Vagina (tissue), 2 donors: ENCODE measurements at places on chromosomes 4 and X. TPM values are rescaled to one million over a fixed set of nuclear protein-coding genes. Genes with fewer than 3 reads are reported as not detected.

Gene F11
- total RNA-seq, result not detected

Gene FAM184B
- total RNA-seq, result not detected

Gene TLL1
- 7.9 TPM for total RNA-seq

DNA sequence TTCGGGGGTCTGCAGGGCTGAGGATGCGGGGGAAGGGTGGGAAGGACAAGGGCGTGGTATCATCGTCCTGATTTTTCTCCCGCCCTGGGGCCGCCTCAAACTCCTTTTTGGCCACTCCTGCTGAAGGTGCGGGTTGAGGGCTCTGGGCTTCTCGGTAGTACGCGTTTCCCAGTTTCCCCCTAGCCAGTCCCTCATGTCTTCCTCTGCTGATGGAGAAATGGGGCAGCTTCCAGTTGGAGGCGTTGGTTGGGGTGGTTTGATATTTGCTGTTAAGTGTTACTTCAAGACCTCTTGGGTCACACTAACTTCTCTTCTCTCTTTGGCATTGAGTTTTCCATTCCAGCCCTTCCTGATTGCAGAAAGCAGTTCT is 482 bp downstream of the GSTCD start:
- no peak for DNase-seq

Gene DUSP9
- total RNA-seq, result 0.74 TPM

DNA sequence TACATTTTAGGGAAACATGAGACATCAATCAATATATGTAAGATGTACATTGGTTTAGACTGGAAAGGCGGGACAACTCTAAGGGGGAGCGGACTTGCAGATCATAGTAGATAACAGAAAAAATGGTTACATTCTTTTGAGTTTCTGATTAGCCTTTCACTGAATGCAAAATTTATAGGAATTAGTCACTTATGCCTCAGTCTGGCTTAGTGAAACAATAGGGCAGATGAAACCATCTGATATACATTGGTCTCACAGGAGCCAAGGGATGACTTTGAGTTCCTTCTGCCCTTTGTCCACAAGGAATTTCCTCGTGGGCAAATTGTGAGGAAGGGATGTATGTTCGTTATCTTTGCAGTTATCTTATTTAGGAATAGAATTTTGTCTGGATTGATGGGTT is 128.2 kb downstream of the ARSF start:
- DNase-seq, result no peak

DNA sequence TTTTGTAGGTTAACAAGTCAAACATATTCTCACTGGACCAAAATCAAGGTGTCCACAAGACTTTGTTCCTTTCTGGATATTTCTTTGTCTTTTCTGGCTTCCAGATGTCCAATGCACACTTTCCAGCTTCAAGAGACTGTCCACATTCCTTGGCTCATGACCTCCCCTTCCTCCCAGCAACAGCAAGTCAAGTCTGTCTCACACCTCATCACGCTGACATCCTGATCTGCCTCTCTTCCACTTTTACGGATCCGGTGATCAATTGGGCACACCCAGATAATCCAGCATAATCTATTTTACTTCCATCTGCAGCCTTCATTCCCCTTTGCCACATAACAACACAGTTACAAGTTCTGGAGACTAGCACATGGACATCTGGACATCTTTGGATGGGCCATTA is 9.6 kb downstream of the TIFA start:
- no peak for DNase-seq

GRCh38 chrX:5341902-5342301 is 886.8 kb downstream of the NLGN4X start:
- no peak for DNase-seq

GRCh38 chrX:30957753-30958152 is 68.7 kb upstream of the TAB3 start:
- DNase-seq, result no peak

Gene PFKFB1
- total RNA-seq, result not detected

Gene VMA21
- total RNA-seq, result 21.6 TPM

DNA sequence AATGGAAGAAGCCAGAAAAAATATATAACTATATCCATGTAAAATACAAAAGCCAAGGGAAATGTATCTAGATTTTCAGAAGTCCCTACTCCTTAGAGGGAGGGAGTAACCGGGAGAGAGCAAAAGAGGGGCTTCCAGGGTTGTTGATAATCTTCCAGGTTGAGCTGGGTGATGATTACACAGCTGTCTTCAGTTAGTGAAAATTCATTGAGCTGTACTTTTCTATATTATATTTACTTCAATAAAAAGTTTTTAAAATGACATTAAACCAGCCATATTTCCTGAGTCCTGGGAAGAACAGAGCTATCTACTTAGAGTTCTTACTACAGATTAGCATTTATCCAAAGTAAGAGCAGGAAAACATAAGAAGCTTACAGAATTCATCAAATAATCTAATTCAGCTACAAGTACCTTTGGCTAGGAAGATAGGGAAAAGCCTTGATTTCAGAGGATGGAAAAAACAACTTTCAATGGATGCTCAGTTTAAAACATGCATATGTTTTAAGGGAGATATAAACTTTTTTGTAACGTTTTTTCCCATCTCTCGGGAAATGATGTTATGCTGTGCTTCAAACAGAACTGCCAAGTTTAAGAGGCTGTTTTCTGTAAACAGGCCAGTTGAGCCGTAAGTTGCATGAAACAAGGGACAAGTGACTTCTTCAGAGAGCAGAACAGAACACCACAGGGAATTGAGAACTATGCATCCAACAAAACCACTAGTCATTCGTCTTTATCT is 204.6 kb downstream of the SCFD2 start:
- DNase-seq, result no peak

DNA sequence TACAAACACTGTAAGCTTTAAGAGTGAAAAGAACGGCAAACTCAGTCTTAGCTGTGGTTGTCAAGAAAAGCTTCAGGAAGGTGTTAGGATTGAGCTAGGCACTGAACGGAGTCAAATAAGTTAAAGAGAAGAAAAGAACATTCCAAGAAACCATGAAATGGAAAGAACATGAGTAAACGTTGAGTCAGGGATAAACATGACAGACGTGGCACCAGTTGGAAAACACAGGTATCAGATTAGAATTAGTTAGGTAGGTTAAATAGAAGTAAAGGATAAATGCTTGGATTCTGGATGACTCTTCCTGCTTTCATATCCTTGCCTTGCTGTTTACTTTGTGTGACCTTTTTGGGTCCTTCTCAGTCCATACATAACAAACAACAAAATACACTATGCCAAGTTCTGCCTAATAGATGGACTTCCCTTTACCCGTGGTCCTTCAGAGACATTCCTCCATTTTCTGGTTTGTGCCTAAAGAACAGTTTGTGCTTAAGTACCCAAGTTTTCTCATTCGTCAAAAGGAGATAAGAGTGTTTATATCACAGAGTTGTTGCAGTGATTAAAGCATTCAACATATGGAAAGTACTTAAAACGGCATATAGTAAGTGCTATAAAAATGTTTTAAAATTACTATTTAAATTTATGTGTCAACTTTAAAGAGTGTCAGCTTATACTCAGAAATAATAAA is 446.9 kb downstream of the TMA16 start:
- DNase-seq, result no peak

DNA sequence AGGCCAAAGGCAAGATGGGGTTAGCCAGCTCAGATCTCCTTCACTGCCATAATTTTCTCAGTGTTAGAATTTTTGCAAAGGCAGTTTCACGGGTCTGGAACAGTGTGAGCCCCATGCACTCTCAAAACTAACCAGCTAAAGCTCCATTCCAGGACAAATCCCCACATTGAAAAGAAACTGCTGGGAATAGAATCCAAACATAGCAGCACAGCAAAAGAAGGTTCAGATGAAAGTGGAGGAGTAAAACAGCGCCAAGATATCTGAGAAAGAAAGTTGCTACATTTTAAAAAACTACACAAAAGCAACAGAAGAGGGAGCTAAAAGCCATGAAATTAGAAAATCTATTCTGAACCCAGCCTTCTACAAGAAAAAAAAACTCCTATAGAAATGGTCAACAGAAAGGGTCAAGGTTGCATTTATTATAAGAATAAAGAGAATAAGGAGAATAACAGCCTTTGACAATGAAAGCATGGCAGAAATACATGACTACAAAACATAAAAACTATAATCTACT is 39.6 kb upstream of the SLC7A3 start:
- no peak for DNase-seq

Gene DMRTC1
- 2.2 TPM for total RNA-seq

GRCh38 chr4:76485450-76485849 is 50.4 kb downstream of the SHROOM3 start:
- DNase-seq, result no peak
